ENCODE measurements at places on chromosomes 16 and 17.

DNA sequence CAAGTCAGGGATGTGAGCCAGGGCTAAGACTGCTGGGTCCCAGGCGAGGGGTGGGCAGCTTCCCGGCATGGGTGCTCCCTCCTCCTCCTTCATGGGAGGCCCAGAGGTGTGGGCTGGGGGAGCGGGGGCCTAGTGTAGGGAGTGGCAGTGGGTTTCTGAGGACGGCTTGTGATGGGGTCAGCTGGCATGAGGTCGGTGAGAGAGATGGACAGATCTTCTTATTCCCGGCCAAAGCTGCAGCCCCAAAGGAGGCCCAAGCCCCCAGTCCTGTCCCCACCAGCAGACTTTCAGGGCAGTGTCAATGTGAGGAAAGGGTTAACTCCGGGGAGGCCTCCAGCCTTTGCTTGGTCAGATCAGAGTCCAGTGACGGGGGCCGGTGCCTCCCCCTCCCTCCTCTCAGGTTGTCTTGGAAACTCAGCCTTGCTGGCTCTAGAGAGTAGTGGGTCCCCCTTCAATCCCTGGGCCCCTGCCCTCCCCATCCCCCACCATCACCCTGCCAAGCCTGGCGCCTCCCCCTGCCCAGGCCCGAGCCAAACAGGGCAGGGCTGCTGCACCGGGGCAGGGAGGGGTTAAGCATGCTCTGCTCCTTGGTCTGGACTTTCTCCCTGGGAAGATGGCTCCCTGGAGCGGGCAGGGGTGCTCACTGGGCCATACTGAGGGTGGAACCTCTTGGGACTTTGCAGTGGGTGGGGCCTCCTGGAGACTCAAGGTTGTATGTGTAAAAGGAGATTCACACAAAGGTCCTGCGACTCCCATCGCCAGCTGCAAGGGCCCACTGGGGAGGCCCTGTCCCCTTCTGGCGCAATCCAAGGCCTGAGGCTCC is 12.4 kb downstream of the NAT9 start:
- no peak for DNase-seq

DNA sequence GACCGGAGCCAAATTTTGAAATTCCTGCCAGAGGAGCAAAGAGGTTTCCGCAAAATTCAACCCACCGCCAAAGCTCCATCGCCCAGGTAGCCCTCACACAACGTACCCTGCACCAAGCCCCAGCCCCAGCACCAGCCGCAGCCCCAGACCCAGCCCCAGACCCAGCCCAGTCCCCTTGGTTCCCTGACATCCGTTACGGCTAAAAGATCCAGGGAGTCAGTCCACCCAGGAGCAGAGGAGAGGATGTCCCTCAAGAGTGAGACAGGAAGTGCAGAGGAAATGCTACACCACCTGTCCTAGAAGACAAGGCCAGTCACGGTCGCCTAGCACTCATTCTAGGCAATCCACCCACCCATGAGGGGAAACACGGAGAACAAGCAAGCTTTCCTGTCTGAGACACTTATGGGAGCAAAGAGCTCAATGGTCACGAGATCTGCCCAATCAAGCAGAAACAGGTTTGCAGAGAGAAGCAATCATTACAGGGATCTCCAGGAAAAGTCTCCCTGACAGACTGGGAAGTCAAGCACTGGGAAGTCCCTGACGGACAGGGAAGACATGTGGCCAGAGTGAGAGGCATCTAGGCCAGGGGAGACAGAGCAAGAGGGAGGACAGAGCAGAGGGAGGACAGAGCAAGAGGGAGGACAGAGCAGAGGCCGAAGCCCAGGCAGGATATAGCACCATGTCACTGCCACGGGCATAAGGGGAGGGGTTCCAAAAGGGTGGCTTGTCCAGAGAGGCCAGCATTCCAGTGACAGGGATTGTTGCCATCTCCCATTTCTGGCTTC is 15.0 kb upstream of the KCNJ18 start:
- no peak for DNase-seq

- DNase-seq: no peak
Measured at GRCh38 chr17:42233156-42233555, 38.9 kb upstream of the GHDC start.

- peak; percentile 15 for DNase-seq
Measured at GRCh38 chr17:81116704-81117103, 48.6 kb upstream of the PVALEF start.

DNA sequence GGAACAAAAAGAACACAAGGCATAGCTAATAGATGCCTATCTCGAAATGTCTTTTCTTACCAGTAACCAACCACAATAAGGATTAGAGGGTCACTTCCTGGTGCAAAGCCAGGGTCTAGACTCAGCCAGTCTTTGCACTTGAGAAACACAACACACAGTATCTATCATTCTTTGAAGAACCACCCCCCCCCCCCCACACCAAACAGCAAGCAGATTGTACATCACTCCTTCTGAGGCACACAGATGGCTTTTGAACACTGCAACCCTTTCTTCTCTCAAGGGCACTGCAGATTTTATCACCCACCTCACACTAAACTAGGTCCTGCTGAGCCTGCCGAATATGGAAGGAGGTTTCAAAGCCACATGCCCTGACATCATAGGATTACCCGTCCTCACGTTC is 145.6 kb downstream of the AATF start:
- no peak for DNase-seq

- DNase-seq: no peak
Measured at GRCh38 chr16:56355221-56355620, 70.1 kb downstream of the AMFR start.

DNA sequence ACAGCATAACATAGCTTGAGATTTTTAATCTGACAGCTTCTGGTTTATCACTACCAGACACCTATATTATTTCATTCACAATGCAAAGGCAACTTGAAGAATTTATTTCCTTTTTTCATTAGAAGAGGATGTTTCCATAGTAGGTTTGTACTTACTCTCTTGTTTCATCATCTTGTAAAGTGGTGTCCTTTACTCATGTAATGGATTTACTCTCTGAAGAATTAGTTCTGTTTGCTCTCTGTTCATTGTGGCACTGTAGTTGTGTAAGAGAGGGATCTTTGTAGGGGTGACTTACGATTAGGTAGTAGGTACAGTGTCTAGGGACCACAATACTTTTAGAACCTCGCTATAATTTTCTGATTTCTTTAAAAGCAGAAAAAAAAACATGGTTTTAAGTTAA is 256.1 kb downstream of the BCAS3 start:
- no peak for DNase-seq

DNA sequence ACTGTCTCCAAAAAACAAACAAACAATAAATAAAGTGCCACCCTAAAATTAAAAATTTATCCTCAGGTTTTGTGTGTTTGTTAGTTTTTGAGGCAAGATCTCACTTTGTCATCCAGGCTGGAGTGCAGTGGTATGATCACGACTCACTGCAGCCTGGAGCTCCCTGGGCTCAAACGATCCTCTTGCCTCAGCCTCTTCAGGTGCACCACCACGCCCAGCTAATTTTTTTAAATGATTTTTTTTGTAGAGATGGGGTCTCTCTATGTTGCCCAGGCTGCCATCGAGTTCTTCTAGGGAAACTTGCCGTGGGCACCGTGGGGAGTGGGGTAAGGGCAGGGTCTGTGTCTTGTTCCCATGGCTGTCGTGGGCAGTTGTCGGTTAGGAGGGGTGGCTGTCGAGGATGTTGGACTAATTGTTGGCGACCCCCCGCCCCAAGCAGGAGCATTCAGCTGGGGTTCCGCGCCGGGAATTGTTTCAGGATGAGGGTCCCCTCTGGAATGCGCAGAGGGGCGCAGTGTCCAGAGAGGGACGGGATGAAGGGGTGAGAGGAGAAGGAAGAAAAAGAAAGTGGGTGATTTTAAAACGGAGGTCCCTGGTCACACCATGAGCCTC is 1.1 kb upstream of the RNF213 start:
- DNase-seq: no peak

DNA sequence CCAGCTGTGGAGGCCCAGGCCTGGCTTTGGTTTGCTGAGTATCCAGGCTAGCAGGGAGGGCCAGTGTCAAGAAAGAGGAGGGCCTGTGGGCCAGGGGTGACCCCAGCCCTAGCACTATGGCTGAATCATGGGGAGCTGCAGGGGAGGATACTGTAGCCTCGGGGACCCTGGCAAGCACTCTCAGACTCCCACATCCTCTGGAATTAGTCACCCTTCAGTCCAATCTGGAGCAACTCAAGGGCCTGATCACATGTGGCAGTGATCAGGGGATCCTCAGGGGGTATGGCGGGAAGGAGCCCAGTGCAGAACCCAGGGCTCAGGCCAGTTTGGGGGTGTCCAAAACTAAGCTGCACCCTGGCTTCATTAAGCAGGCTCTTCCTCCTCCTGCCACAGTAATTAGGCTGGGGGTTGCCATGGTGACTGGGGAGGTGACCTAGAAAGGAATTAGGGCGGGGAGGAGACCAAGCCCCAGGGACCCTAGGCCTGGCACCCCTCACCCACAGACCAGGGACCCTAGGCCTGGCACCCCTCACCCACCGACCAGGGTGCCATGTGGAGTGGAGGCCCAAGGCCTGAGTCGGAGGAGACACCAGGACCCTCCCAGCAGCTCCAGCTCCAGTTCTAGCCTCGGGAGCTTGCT is 5.8 kb downstream of the NLGN2 start:
- no peak for DNase-seq

GRCh38 chr17:4861052-4861451 is 27.9 kb downstream of the MINK1 start:
- no peak for DNase-seq

DNA sequence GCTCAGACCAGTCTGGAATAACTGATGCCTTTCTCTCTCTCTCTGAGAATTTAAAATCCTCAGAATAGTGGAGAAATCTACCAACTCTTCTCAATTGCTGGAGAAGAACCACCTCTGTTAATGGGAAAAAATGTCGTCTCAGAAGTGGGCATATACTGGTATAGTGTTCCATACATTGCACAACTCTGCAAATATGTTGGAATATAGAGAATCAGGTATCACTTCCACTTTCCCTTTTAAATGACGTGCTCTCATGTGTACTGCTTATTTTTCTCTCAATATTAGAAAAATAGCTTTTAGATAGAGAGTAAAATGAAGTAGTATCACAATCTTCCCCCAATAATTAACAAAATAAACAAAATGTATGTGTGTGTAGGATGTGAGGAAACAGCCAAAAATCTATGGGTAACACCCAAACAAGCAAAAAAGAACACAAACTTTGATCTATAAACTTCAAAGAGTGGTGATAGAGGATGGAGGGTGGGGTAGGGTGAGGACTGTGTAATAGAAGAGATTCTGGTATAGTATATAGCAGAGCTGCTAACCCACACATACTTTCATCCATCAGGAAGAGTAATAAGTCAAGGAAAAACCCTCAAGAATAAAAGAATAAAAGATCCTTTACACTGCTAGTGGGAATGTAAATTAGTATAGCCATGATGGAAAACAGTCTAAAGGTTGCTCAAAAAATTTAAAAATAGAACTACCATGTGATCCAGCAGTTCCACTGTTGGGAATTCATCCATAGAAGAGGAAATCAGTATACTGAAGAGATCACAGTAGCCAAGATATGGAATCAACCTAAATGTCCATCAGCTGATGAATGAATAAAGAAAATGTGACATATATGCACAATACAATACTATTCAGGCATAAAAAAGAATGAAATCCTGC is 46.9 kb downstream of the NFATC3 start:
- no peak for DNase-seq

- no peak for DNase-seq
Measured at GRCh38 chr16:11550791-11551498, 35.8 kb downstream of the LITAF start.

DNA sequence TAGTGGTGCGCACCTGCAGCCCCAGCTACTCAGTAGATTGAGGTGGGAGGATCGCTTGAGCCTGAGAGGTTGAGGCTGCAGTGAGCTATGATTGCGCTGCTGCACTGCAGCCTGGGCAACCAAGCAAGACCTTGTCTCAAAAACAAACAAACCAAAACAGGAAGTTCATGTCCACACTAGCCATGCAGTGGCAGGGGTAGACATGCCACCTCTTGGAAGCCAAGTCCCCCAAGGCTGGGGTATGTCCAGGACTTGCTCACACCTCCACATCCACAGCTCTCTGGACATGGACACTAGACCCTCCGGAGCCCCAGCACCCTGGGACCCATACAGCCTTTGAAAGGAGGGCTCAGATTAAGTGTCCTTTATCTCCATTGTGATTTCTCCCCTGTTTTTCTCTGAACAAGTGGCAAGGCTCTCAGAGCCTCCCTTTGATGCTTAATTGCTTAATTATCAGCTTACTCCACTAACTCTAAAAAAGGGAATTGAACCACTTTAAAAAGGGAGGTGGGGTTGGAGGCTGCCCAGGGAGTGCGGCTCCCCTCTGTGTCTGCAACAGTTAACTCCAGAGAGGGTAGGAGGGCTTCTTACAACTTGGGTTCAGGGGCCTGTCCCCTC is 424.6 kb upstream of the C16orf82 start:
- DNase-seq: peak; percentile 22

GRCh38 chr17:3914312-3914670 is 2.0 kb downstream of the P2RX1 start:
- no peak for DNase-seq

DNA sequence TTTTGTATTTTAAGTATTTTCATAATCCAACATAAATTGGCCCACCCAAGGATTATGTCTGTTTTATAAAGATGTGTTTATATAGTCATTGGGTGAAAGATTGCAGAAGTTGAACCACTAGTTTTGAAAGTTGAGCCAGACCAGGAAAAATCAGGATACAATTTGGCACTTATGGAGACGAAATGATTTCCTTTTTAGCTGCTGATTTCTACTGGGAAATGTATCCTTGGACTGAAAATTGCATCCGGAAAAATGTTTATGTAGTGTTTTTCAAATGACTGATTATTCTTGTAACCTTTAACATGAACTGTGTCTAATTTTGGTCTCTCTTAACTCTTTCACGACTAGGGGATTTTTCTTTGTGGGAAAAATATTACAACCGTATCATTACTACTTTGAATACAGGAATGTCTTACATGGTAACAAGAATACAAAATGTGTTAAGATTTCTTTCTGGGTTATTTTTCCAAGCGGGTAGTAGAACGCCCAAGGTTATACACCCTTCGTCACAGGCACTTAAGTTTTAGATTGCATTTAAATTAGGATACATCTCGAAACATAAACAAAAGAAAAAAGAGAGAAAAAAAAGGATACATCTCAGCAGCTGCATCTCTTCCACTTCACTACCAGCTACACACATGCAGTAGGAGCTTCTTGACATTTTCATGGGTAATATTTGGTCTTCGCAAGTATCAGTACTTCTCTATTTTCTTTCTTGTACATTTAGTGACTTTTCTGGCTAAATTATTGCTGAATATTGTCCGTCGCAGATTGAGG is 273.0 kb upstream of the TBX2 start:
- no peak for DNase-seq

GRCh38 chr17:17754719-17755686 is 73.7 kb downstream of the RAI1 start:
- no peak for DNase-seq

Measured in NCI-H510A treated with DMSO at 0.1 percent for 48 hours (cell line).